ENCODE measurements at places on chromosomes 3 and 15.

DNA sequence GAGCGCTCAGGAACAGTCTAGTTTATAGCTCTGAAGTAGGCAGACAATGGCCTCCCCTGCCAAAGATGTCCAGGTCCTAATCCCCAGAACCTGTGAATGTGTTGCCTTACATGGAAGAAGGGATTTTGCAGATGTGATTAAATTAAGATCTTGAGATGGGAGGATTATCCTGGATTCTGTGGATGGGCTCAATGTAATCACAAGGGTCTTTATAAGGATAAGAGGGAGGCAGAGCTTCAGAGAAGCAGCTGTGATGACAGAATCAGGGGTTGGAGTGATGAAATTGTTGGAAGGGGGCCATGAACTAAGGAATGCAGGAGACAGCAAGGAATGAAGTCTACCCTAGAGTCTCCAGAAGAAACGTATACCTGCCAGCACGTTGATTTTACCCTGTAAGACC is 14.0 kb upstream of the GK5 start:
- DNase-seq, result no peak

- DNase-seq, result no peak
Observed at GRCh38 chr3:180615954-180616353, 14.0 kb downstream of the TTC14 start.

DNA sequence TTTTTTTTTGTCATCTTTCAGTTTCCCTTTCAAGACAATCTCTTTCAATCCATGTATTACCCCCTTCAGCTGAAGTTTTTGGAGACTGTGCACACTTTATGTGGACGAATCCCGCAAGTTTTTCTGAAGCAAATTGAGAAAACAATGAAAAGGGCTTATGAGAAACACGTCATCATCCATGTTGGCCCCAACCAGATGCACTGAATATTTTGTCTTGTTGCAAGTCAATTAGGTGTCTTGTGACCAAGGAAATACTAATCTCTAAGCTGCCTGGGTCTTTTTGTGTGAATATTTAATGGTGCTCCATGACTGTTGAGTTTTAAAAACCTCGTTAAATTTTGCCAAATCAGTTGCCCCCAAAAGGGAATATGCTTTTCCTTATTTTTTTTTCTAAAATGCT is 21.7 kb upstream of the PPP4R2 start:
- DNase-seq, result no peak

DNA sequence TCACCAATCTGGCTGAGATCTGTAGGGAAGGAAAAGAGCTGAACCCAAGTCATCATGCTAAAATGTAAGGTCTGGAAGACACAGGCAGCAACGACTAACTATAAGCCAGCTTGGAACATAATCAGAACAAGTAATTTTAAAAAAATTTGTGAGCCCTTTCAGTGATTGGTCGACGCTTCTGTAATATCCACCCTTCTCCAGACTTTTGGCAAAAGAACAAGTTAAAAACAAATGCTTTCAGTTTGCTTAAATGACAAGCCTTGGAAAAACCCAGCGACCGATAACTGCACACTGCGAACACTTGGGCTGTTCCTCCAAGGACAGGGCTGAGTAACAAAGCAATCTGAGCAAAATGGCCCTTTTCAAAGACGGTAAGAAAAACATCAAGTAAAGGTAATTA is 49.6 kb downstream of the PCSK6 start:
- DNase-seq, result no peak

GRCh38 chr15:79004336-79004735 is 59.5 kb upstream of the CTSH start:
- DNase-seq, result peak; percentile 33

GRCh38 chr3:98508582-98508981 is 11.1 kb downstream of the OR5K2 start:
- no peak for DNase-seq

DNA sequence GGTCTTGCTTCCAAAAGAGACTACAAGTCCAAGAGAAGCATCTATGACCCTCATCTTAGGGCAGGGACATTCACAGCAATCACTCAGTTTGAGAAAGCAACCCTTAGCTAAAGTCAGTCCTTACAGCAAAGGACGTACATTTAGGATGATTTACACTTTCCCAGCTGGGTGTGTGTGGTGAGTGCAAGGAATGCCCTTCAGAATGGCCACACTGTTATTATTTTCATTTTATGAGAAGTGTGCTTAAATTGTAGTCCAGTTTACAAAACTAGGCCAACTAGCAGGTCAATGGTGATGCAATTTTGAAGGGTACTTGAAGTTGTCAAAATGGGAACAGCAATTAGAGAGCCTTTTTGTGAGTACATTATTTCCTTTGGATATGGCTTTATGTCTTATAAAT is 26.0 kb upstream of the CCK start:
- DNase-seq, result no peak

GRCh38 chr3:16118396-16118795 is 56.1 kb upstream of the GALNT15 start:
- DNase-seq, result no peak

DNA sequence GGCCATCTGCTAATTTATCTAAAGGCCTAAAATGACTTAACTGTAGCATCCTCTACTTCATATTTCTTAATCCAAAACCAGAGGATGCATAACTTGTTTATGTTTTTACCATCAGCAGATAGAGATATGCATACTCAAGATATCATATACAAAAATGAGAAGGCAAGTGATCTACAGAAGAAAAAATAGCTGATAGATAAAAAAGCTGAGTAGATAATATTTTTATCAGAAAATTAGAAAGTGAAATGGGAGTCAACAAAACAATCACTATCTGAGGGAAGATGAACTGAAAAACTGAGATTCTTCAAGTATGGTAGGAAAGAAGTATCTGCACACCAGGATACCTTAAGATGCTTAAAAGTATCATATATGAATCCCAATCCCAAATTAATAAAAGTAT is 25.4 kb downstream of the DYNC1LI1 start:
- no peak for DNase-seq

DNA sequence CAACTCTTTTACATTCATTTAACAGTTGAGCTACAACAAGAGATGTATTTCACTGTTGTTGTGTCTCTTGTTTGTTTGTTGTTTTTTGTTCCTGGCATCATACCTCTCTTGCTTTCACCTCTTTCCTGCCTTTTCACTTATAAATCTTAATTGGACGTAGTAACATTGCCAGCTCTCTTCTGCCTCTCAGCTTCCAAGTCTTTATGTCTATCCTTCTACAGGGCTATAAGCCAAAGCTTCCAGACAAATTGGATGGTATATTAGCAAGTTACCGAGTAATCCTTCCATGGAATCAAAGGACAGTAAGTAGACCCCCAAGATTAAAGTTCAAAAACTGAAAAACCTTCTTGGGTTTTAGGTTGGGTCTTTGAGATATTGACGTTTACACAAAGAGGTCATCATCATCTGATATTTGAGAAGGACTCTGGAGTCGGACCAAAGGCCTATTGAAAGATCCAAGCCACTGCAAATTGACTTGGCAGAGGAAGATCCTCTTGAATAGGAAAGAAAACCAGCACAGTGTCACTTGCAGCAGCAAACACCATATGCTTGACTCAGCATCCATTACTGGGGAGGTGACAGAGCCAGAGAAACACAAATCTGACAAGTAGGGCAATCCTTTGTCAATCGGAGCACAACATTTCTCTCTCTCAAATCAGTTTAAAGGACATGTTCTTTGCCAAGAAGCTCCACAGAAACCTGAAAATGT is 648.5 kb upstream of the NR2F2 start:
- no peak for DNase-seq

GRCh38 chr3:8647137-8647985 is 2.8 kb upstream of the SSUH2 start:
- DNase-seq, result no peak

GRCh38 chr3:53501178-53501577 is 6.8 kb downstream of the CACNA1D start:
- DNase-seq, result no peak

DNA sequence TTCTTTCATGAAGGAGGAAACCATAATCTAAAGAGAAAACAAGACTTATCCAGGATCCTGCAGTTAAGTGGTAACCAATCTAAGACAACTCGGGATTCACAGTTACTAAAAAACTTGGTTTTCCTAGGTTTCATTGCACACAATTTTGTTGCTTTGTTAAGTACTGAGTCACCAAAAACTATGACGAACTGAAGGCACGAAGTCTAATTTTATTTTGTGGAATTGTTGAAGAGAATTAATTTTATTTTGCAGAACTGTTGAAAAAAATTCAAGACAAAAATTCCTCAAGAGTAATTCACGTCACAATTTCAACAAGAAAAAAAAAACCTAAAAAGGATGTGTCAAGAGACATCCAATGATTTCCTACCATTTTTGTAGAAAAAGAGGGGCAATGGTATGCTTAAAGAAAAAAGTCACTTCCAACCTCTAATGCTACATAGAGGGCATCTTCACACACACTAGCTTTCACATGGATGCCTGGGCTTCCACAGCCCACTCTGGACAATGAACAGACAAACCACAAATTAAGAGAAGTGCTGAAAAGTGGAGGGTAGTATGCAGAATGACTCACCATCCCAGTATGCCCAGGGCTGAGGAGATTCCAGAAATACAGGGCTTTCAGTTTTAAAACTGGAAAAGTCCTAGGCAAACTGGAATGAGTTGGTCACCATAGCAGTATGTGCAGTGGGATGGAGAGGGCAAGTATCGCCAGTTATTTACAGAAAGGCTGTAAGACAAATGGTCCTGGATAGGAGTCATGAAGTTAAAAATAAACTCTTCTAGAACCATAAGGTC is 29.2 kb downstream of the PLOD2 start:
- no peak for DNase-seq

DNA sequence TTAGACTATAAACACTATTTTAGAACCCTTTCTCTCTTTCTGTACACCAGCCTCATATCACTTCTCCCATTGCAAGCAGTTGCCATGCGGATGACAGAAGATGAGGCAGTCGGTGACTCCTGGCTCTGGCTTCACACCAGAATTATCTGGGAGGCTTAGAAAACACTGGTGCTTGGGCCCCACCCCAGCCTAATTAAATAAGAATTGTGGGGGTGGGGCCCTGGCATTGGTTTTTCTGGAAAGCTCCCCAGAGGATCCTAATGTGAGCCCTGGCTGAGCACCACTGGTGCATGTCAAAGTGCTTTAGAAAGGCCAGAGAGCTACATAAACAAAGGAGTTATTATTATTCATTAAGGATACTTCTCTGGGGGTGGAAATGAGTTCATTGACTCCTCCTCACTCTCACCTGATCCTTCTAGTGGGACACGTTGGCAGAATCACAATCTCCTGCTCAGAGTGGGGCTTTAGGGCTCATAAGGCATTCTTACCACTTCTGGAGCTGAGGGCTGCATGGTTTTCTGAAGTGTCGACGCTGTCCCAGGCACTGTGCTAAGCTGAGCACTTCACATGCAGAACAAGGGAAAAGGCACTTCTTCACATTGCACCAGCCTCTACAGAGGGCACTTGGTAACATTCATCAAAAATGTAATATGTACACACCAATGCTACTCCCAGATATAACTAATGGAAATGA is 188.5 kb upstream of the TLE3 start:
- no peak for DNase-seq

- DNase-seq, result no peak
Observed at GRCh38 chr3:17231537-17232261, 346.9 kb downstream of the PLCL2 start.

GRCh38 chr3:156581033-156581432 is 26.1 kb upstream of the SSR3 start:
- no peak for DNase-seq

DNA sequence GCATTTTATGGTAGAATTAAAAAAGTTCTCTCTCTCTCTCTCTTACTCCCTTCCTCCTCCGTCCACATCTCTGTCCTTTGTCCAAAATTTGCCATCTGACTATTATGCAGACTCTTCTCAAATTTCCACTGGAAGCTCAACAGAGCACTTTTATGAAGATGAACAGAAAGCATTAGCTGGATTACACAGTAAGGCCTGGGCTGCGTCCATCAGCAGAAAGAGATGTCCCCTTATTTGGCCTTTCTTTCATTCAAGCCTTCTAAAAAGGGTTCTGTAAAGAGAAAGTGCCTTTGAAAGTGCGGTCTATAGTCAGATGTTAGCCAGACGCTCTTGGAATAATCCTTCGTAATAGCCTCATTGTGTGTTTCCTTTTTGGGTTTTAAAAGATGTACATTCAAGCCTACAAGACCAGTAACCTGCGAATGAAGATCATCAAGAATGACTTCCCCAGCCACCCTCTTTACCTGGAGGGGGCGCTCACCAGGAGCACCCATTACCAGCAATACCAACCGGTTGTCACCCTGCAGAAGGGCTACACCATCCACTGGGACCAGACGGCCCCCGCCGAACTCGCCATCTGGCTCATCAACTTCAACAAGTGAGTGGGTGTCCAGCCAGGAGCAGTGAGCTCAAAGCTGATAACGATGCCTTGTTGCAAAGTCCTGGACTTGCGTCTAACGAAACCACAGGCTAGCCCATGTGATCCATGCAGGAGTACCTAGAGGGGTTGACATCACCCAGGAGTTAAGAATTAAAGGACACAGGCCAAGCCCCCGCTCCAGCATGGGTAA is 53.1 kb downstream of the MESD start:
- no peak for DNase-seq

GRCh38 chr3:158097593-158098308 is 8.5 kb downstream of the SHOX2 start:
- peak; percentile 77 for DNase-seq

- DNase-seq, result peak; percentile 24
Observed at GRCh38 chr15:94168250-94168649, 63.1 kb upstream of the MCTP2 start.

DNA sequence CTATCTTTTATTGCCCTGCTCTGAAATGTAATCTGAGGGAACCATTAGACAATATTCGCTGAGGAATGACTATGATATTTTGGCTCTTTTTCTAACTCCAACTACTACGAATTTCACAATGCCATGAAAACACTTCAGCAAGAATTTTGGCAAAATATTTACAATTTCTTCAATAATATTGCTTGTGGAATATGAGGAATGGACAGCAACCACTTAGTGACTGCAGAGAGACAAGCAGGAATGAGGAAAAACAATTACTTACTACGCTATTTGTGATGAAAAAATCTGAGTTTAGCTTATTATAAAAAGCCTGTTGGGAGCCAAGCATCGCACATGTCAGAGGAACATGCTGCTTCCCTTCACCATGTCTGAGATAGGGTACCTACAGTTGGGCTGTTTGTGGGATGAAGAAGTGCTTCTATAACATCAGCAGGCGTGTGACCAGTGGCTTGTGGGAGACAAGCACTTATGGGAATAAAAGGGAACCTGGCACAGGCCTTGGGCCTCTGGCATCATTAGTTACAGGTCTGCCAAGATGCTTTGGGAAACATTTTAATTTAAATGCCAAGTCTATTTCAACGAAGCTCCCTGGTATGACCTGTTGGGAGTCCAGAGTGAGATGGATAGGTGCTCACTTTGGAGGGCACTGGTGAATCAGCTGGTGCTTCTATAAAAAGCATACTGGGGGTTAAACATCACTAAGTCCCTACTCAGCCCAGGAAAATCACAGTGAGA is 2.7 kb upstream of the PLCL2 start:
- no peak for DNase-seq

- DNase-seq, result no peak
Observed at GRCh38 chr3:106341586-106342162, 472.9 kb upstream of the CBLB start.

GRCh38 chr15:30065025-30065801 is 17.5 kb upstream of the GOLGA8J start:
- DNase-seq, result no peak
